Urinary bladder (tissue), 4 donors: ENCODE measurements at places on chromosomes 4 and X. TPM values are rescaled to one million over a fixed set of nuclear protein-coding genes. Genes with fewer than 3 reads are reported as not detected.

Gene GUCY1A1
- polyA plus RNA-seq, result 4.8 TPM

Gene TMEM35A
- polyA plus RNA-seq, result 23.2 TPM

Gene ZCCHC18
- 2.2 TPM for polyA plus RNA-seq

Gene TCP11X2
- not detected for polyA plus RNA-seq

Gene F11
- 0.04 TPM for polyA plus RNA-seq

Gene DMRTC1B
- polyA plus RNA-seq, result 0.71 TPM

Gene SLIT2
- polyA plus RNA-seq, result 30.5 TPM

Gene DGKK
- 0.08 TPM for polyA plus RNA-seq

Gene SLC26A1
- 0.20 TPM for polyA plus RNA-seq

Gene XG
- polyA plus RNA-seq, result 2.0 TPM

Gene CCDC158
- 0.23 TPM for polyA plus RNA-seq

DNA sequence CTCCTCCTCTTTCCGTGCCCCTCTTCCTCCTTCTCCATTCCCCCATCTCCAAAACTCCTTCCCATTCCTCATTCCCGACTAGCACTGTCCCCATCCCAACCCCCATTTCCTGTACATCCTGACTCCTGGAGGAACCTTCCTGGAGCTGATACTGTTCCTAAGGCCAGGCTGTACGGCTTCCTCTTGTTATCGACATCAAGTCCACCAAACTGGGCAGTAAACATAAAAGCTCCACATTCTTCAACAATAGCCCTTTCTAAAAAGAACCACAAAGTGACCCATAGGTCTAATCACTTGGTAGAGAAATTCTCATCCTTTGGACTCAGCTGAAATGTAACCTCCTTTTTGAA is 22.9 kb downstream of the AWAT2 start:
- no peak for DNase-seq

DNA sequence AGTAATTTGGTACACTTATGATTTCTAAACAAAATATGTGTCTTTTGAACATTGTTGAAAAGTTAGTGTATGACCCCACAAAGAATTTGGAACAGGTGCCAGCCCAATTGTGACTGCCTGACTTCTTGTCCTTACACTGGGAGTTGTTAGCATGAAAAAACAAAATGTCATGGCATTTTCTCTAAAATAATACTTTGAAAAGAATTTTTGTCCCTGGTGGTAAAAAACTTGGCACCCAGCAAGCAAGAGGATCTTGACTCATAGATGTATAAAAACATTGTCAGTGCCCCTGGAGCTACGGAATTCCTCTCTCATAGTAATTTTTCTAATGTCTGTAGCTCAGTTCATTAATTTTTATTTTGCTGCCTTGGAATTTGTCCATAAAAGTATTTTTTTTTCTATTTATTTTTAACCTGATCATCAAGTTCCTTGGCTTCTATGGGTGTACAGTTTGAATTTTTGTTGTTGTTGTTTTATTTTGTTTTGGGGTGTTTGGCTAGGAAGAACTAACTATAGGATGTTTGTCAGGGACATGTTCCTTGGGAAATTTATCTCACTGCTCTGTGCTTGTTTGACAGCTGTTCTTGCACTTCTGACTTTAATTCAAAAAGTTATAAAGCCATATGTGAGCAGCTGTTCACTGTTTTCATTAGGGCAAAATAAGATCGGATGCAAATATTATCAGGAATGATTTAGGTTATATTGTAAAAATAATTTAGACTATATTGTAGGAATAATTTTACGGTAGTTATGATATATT is 95.4 kb upstream of the NUDT6 start:
- no peak for DNase-seq

- no peak for DNase-seq
Measured at GRCh38 chrX:96176921-96177320, 507.7 kb upstream of the DIAPH2 start.

DNA sequence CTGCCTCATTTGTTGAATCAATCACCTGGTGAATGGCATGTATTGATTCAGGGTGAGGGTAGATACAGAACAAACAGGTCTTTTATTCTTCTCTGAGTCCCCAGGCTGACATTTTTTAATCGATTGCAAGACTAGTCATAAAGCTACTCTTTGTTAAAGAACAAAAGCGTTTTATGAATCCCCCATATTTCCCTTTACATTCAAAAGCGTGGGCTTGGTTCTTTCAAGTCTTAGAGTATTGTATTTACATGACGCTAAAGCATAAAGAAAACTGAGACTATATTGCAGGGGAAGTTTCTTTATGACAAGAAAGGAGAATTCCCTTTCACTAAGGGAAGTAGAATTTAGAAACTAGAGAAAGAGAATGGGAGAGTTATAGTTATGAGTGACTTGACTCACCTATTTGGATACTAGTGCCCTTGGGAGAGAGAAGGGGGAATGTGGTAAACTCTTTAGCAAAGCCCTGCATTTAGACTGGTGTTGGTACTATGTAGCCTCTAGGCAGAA is 69.3 kb upstream of the PDE5A start:
- no peak for DNase-seq

DNA sequence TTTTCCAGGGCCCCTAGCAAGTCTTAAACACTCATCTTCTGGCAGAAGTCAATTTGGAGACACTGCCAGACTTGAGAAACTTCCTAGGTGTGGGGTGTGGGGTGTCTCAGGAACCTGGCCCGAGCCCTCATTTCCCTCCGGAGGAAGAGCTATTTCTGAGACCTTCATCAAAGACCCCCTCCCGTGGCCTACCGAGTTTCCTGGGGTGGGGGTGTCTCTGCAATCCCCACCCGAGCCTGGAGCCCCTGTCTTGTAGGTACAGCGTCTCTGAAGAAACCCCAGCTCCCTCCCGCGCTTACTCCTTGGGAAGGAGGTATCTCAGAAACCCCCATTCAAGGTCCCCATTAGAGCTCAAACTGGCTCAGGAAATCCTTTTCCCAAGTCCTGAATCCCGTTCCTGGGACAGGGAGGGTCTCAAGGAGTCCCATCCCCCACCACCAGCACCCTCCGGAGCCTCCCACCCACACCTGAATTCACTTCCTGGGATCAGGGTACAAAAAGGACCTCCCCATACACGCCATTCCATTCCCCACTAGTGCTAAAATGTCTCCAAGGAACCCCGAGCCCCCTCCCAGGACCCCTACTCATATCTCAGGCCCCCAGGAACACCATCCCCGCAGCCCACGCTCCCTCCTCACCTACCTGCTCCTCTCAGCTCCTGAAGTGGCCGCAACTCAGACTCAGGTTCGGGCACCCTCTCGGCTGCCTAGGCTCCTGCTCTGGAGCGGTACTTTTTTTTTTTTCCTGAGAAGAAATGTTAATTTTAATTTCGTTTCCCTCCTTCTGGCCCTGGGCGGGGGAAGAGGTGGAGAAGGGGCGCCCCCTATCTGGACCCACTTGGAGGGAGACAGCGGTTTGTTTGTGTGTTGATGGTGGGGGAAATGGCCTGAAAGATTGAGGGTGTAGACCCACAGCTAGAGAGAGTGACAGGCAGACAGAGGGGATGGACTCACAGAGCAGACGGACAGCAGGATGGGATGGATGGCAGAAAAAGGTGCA is 1.1 kb downstream of the SLC38A5 start:
- no peak for DNase-seq

DNA sequence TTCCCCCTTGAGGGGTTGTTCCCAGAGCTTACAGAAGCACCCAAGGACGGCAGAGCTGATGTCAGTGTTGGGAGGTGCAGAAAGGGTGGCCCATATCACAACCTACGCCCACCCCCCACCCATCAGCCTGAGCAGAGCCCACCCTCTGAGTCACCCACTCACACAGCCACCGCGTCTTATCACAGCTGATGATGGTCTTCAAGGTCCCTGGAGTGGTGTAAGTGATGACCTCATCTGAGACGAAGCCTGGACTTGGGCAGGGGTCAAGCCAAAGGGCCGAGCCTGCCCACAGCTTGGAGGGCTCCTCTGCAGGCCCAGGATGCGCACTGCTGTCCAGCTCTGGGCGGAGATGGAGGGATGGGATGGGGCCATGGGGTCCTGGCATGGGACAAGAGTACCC is 3.0 kb upstream of the HTRA3 start:
- no peak for DNase-seq

- no peak for DNase-seq
Measured at GRCh38 chr4:42490015-42490414, 92.7 kb downstream of the SHISA3 start.

DNA sequence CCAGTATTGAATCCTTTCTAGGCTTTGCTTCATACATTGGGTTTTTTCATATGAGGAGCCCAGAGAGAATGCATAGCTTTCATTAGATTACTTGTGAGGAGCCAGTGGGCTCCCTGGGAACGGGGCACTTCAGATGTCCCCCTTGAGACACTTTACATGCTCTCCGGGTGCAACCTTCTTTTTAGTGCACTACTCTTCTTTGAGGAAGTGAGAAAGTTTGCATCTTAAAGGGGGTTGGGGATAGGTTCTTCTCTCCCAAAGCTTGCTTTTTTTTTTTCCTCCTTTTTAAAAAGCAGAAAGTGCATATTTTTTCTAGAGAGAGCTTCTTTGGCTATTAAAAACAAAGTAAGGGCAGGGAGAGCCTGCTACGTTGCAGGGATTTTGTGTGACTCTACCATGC is 4.3 kb downstream of the HADH start:
- DNase-seq, result no peak

- no peak for DNase-seq
Measured at GRCh38 chrX:71533516-71533850, 579 bp downstream of the OGT start.

- DNase-seq, result no peak
Measured at GRCh38 chrX:11745881-11746280, 12.2 kb upstream of the MSL3 start.

- DNase-seq, result no peak
Measured at GRCh38 chr4:89519771-89520320, 212.2 kb upstream of the GPRIN3 start.

DNA sequence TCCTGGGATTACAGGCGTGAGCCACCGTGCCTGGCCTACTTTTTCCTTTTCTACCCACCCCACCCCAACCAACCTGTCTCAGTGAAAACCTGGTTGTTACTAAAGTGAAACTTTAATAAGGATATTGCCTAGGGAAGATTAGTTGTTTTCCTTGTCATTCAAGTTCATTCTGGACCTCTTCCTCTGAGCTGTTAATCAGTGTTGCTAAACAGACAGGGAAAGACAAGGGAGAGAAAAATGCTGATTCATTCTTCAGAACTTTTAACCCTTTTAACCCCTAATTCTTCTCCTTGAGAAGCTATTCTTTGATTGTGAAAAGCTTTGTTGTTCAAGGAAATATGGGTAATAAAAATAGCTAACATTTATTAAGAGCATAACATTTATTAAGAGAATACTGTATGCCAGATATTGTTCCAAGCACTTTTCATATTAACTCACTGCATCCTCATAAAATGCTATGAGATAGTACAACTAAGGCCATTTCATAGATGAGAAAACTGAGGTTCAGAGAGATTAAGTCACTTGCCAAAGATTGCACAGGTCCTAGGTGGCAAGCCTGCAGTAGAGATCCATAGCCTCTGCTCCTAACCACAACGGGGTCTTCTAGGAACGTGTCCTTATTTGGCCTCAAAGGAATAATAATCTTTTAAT is 34.8 kb downstream of the OSTC start:
- no peak for DNase-seq

GRCh38 chr4:170399581-170400293 is 310.0 kb upstream of the AADAT start:
- DNase-seq, result no peak

- no peak for DNase-seq
Measured at GRCh38 chr4:177128306-177128705, 181.4 kb upstream of the NEIL3 start.

GRCh38 chr4:138241281-138242075 is 671 bp downstream of the SLC7A11 start:
- no peak for DNase-seq

- no peak for DNase-seq
Measured at GRCh38 chr4:25879991-25880651, 17.3 kb upstream of the SEL1L3 start.

- DNase-seq, result no peak
Measured at GRCh38 chrX:14963447-14964236, 90.4 kb downstream of the MOSPD2 start.

DNA sequence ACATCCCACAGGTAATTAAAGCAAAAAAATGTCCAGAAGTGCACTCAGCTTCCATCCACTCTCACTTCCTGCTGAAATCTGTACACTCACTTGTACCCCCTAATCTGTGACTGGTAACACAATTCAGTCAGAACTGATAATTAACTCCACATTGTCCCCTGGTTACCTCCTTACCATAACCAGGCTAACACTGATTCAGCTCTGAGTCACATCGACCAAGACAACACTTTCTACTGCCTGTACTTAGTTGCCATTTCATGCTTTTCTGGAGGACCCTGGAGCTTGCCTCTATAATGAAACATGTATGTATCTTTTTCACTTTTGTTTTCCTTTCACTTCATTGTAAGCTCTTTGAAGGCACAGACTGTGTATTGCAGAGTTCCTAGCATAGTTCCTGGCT is 130.9 kb upstream of the GABRG1 start:
- DNase-seq, result no peak

- no peak for DNase-seq
Measured at GRCh38 chr4:89253311-89253710, 54.3 kb downstream of the GPRIN3 start.

GRCh38 chr4:165053645-165054044 is at the start of gene TRIM75:
TRIM75 (plus strand) TSS chr4:165053866; CDS start chr4:165059148, 5,282 bp downstream.
- no peak for DNase-seq

DNA sequence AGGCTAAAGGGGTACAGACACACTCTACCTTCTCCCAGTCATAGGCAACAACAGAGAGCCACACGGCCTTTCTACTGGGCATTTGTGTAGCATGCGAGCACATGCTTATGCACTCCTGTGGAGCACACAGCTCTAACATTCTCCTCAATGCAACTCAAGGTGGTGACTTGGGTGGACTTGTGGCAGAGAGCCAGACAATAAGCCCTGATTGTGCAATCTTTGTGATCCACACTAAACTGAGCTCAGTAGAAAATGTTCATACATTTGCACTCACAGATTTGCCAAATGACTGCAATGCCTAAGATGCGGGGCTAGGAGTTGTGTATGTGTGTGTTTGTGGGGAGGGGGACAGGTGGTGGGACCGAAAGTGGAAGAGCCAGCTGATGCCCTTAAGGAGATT is 31.4 kb upstream of the SETD7 start:
- no peak for DNase-seq

GRCh38 chr4:41384992-41385391 is 128.3 kb downstream of the UCHL1 start:
- no peak for DNase-seq

DNA sequence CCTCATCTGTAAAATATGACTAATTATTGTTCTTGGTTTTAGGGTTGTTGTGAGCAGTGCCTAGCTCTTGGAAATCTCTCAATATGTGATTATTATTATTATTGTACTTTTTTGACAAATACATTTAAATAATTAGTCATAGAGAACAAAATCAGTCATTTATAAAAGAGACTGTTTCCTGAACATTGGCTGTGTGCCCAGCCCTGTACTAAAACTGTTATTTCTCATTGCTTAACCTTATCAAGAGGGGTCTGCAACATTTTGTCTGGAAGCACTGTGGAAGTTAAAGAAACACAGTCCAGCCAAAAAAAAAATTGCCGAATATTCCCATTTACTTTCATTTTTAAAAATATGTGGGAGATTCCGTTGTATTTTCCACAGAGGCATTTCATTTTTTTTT is 989.2 kb upstream of the SLIT2 start:
- DNase-seq, result no peak
